ENCODE measurements at places on chromosomes 7 and 10.
A peak's percentile ranks its signal among the peaks of the same experiment; 100 is the strongest.

- DNase-seq: no peak
Observed at GRCh38 chr10:1938317-1938716, 201.0 kb upstream of the ADARB2 start.

- DNase-seq: no peak
Observed at GRCh38 chr10:116155191-116155590, 117.8 kb downstream of the GFRA1 start.

DNA sequence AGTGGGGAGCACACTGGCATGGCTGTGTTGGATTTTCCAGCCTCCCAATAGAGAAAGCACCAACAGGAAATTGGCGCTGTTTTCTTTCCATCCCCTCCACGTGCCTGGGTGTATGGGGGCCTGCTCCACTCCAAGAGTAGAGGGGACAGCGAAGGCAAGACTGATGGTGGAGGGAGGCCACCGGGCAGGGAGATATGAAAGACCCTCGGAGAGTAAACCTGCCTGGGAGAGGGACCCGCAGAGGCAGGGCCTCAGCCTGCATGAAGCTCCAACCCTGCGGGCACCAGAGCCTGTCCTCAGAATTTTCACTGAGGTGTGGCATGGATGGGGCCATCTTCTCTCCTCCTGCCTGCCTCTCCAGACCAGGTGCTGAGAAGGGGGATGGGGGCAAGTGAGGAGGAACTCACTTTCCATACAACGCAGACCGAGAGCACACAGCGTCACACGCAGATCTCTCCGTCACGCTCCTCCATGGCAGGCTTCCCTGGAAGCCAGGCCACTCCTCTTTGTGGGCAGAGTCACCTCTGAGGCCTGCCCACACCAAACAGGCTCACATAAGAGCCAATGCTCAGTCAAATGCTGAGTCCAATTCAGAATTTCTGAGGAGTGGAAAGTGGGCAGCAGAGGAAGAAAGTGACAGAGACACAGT, 18.8 kb downstream of the ANXA11 start:
- no peak for DNase-seq

GRCh38 chr10:5453749-5454489, 41.6 kb downstream of the NET1 start:
- no peak for DNase-seq

DNA sequence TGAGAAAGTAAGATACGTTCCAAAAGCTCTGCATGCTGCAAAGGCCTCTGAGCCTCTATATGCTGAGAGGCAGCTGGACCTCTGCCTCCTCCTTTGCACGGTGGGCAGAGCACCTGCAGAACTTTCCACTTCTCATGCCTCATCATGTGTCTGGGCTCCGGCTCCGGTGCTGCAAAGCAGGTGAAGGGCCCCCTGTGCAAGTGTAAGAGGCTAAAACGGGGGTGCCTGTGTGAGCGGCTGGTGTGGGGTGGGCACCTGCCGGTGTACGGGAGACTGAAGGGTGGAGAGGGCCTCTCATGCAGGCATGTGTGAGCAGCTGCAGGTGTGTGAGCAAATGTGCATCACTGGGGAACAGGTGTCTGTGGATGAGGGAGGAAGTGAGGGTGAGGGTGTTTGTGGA, 121.0 kb downstream of the KCNMA1 start:
- no peak for DNase-seq

- DNase-seq: no peak
Observed at GRCh38 chr7:36366005-36366717, 23.5 kb upstream of the ANLN start.

DNA sequence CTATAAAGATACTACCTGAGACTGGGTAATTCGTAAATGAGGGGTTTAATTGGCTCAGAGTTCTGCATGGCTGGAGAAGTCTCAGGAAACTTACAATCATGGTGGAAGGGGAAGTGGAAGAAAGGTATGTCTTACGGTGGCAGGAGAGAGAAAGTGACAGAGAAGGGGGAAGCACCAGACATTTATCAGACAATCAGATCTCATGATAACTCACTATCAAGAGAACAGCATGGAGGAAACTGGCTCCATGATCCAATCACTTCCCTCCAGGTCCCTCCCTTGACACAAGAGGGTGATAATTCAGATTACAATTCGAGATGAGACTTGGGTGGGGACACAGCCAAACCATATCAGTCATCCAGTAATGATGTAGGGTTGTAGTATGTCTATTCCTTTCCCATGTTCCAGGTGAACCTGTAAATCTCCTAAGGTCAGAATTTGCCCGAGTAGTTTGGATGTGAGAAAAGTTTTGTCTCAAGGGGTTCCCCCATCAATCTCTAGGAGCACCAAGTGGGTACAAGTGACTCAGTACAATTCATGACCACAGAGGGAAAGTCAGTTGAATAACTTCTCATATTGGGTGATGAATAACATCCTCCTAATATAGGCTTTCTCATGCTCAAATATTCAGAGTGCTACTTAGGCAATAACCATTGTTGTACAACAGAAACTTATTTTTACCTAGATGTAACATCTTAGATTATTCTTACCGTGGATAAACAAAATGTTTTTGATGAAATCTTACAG, 39.7 kb upstream of the MTPN start:
- DNase-seq: no peak

GRCh38 chr7:49483142-49483541, 290.3 kb upstream of the VWC2 start:
- no peak for DNase-seq

- DNase-seq: no peak
Observed at GRCh38 chr10:23399701-23400144, 39.2 kb upstream of the OTUD1 start.

DNA sequence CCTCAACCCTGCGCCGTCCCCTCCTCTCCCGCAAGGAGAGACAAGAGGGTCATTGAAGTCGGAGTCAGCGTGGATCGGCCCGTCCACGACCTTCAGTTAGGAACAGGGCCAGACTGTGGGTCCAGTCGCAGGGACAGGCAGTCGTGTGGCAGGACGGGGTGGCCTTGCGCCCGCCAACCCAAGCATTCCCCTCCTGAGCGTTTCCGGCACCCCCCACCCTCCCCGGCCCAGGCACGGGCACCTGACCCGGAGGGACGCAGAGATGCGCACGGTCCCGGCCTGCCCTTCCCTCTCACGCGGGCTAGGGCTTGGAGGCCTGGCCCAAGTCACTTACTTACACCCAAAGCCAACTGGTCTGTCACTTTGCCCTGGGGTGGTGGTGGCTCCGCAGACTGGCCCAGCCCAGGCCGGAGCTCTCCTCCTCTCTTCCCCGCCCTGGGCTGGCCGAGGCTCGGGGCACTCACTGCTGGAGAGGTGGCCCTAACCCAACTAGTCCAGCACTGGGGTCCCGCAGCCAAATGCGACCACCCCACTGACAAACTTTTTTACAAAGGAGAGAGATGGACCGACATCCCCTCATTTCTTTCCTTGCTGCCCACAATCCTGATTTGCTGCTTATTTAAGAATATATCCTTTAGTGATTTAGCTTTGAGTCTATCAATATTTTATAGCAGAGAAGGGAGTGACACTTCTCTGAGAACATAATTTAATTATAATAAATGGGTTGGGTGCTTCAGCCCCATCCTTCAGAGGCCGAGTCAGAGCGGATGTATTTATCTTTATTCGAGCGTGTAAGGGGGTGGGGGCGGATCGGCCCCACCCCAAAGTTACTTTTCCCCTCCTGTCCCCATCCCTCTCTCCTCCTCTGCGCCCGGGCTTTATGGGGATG, 1.2 kb upstream of the UNCX start:
- no peak for DNase-seq

DNA sequence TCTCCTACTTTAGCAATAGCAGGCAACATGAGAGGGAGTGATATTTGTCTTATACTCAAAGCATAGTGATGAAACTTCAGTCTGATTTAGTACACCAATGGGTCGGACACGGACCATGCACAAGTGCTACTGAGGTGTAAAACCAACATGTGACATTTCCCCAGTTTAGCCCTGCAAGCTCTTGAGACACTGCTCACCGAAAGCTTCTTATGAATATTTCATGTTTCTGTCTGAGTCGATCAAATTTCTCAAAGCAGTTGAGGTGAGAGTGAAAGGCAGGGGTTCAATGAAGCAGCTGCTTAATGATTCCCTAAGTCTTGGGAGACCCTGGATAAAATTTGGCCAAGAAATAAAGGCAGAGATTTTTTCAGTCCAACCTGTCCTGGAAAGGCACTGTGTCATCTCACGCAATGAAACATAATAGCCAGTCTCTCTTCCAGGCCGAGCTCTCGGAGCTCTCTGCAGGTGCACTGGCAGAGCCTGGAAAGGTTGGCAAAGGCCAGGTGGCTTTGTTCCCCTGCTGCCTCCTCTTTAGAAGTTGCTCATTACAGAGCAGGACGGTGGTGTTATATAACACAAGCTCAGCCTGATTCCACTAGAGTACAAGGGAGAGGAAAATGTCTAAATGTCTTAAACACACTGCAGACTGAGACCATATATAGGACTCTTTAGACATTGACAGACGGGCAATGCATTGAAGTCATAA, 33.9 kb upstream of the XPNPEP1 start:
- no peak for DNase-seq

GRCh38 chr10:63899673-63900300, 378.6 kb downstream of the REEP3 start:
- DNase-seq: no peak

DNA sequence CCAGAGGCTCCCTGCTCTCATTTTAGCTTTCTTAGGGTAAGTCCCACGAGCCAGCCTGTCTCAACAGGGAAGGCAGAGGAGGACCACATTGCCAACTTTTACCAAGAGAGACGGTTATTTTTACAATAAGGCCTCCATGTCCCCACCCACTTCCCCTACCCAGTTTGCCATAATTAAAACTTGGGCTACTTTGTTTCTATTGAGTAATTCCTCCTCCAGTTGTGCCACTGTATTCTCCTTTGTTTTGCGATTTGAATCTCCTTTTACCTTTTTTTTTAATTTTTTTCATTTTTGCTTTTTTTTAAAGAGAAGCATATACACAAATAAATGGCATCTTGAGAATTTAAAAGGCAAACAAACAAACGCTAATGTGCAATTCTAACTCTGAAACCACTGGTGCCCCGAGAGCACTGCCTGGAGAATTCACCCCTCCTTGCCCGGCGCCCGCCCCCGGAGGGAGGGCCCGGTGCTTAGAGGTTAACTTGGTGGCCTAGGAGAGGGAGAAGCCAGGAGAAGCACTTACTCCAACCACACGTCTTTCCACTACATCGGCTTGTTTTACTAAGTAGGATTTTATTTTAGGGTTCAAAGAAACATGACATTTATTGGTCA, 282.3 kb downstream of the USP6NL start:
- DNase-seq: no peak

- no peak for DNase-seq
Observed at GRCh38 chr7:14685167-14685566, 217.4 kb downstream of the DGKB start.

GRCh38 chr7:70696201-70696754, 435.7 kb upstream of the GALNT17 start:
- no peak for DNase-seq

GRCh38 chr10:62745581-62745980, 58.9 kb upstream of the ADO start:
- DNase-seq: no peak

GRCh38 chr7:20575736-20576135, 39.7 kb upstream of the ABCB5 start:
- DNase-seq: no peak

- DNase-seq: no peak
Observed at GRCh38 chr10:73954737-73955136, 43.2 kb upstream of the VCL start.

GRCh38 chr7:157401567-157402387, 65.0 kb downstream of the DNAJB6 start:
- no peak for DNase-seq

DNA sequence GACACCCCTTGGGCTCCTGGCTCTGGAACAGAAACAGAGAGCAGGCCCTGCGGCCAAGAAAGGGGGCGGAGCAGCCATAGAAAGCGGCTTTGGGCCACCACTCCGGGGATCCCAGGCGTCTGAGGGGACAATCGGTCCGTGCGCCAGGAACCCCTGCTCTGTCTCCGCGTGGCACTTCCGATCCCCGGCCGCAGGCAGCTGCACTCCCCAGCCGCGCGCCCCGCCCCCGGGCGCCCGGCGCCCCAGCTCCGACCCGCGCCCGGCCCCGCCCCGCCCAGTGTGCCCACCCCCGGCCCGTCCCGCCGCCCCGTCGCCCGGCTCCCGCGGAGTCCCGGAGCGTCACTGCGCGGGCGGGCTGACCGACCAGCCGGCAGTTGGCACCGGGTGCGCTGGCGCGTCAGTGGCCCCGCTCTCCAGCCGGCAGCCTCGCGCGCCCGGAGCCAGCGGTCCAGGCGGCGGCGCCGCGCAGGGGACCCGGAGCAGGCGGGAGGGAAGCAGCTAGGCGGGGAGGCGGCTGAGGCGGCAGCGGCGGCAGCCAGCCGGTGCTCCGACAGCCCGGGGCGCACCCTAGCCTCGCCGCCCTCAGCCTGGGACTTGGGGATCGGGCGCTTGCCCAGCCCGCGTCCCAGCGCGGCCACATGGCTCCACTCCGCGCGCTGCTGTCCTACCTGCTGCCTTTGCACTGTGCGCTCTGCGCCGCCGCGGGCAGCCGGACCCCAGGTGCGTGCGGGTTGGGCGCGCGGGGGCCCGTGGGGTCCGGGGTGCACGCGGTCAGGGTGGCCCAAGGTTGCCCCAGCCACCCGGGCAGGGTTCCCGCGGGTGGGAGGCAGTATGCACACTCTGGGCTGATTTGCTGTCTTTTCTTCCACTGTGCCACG, at the start of gene ADAMTS14:
Gene ADAMTS14, plus strand, starts transcription at position 342 of the 878 bp plus-strand sequence. Its CDS starts 297 bp downstream, at position 639.
- no peak for DNase-seq

- DNase-seq: no peak
Observed at GRCh38 chr7:66925255-66925654, 4.2 kb downstream of the TMEM248 start.

GRCh38 chr7:153473185-153473584, 579.0 kb upstream of the DPP6 start:
- no peak for DNase-seq

DNA sequence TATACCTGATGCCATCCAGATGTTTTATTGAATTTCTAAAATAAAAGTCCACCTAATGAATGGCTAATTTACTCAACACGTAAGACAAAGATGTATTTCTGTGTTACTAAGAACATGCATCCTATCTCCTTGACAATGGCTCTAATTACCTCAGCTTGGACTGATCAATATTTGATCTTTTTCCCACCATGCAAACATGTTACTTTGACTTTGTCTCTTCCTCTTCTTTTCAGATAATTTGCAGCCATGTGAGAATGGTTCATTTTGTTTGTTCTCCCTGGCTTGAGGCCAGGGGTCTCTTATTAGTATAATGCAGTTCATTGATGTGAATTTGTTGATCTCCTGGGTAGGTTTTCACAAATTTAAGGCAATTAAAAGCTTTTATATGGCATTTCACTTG, 302.1 kb downstream of the ADK start:
- no peak for DNase-seq

DNA sequence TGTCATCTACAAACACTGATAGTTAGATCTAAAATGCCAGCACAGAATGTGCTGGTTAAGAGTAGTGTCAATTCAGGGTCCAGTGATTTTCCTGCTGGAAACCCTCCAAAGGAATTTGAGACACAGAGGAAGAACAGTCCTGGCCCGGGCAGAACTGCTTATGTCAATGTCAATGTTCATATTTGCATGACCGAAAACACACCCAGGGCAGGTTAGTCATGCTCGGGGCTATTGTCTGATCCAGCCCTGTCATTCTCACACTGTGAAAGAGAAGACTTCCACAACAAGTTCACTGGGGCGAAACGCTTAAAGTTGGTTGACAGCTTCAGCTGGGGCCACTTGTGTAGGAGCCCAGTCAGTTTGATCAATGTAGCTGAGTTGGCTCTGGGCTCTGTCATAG, 139.3 kb downstream of the C1GALT1 start:
- DNase-seq: peak; percentile 39

GRCh38 chr10:30917067-30917466, 114.6 kb downstream of the ZNF438 start:
- DNase-seq: no peak

- no peak for DNase-seq
Observed at GRCh38 chr7:70838292-70838907, 293.5 kb upstream of the GALNT17 start.

Measured in left kidney (tissue), 8 donors.